ENCODE measurements at places on chromosomes 6 and 20. TPM values are rescaled to one million over a fixed set of nuclear protein-coding genes. Genes with fewer than 3 reads are reported as not detected.

- no peak for DNase-seq
Measured at GRCh38 chr6:89410231-89410761, 1.8 kb downstream of the RRAGD start.

GRCh38 chr6:170149681-170150589 lies 140.9 kb downstream of the DLL1 start:
- no peak for DNase-seq

The KIF3B gene
- total RNA-seq, result 10.7 TPM

GRCh38 chr6:44035621-44036020 lies 91.6 kb downstream of the MRPL14 start:
- DNase-seq, result no peak

- no peak for DNase-seq
Measured at GRCh38 chr6:131070061-131070460, 7.0 kb upstream of the EPB41L2 start.

The NPBWR2 gene
- not detected for total RNA-seq

DNA sequence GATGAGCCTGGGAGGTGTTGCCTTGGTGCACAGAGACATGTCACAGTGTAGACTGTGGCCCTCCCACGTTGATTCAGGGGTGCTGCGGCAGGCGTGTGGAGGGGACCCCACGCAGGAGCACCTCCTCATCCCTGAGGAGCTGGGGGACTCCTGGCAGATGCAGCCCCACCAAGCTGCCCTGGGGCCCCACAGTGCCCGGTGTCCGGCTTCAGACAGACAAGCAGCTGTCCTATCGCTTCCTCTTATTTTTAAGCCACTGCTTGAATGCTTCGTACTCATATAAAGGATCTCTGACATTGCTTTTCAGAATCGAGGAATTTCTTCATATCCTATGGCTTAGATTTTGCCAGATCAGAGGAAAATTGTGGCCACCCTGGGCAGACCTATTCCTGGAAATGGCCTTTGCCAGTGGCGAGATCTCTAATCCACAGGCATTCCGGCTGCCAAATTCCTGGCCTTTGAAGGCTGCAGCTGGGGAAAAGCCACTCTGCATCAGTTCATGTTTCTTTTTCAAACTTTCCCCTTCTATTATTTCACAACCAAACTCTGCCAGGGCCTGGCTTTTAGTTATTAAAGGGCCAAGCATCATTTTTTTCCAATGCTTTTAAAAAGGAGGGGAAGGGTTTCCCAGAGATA lies 337.0 kb downstream of the THBS2 start:
- no peak for DNase-seq

DNA sequence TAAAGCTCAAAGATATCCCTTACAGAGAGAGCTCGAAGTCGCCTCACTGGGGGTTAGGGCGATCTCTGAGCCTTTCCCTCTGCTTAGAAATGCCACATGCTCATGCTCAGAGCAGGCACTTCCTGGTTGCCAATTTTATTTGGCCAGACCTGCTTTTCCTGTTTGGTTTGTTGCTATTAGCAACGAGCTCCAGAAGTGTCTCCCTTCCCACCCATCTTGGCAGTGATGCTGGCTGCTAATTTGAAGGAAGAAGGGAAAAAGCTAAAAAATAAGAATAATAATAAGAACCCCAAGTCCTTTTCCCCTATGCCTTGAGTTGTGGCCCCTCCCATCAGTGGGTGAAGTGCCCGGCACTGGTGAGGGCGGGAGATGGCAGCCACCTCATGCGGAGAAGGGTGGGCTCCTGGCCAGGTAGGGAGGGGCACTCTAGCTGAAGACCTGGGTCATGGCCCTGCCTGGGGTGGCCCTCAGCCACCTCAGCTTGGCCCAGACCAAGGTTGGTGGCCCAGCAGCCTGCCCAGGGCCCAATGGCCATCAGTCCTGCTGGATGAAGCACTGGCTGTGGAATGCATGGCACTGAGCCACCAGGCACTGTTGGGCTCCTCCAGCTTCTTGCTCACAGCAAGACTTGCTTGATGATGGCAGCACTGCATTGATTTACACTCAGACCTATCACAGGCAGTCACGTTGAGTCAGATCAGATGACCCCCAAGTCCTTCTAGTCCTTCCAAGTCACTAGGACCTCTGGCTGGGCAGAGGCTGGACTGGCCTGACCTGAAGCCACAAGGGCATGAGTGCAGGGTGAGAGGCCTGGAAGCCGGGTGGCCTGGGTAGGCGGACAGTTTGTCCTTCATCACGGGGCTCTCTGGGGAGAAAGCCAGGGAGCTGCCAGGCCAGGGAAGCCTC lies 79.0 kb downstream of the SYNJ2 start:
- DNase-seq, result peak; percentile 94

DNA sequence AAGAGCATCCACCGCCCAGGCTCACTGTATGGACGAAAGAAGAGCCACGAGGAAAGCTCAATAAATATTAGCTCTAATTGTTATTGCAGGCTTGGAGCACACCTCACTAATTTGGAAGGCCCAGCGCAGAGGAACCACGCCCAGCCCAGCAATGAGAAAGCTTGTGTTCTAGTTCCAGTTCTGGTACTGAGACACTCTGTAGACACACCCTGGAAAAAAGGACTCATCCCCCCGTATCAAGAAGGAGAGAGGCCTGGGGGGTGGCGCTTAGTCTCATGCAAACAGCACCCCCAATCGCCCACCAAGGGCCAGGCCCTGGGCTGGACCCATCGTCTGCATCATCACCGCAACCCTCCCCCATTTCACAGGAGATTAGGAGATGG lies 156.9 kb downstream of the BMP7 start:
- DNase-seq, result no peak

The CFAP61 gene
- total RNA-seq, result 1.0 TPM

- no peak for DNase-seq
Measured at GRCh38 chr6:22221630-22222029, 75.2 kb downstream of the PRL start.

DNA sequence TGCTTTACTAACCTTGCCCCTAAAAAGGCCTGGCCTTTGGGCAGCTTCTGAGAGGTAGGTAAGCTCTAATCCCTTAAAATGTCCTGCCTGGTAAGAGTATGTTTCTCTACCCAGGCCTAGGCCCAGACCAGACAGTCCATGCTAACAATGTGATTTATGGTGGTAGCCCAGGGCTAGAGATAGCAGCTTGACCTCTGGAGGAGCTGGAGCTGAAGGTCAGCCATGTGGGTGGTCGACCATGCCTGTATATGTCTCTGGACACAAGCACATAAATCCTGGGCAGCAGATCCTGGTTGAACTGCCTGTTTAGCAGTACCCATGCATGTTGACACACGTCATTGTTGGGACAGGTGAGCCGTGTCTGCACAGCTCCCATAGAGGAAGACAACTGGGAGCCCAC lies 62.1 kb upstream of the PHACTR1 start:
- DNase-seq, result no peak

The MUC22 gene
- not detected for total RNA-seq

GRCh38 chr6:3353213-3353903 lies 94.6 kb downstream of the PSMG4 start:
- DNase-seq, result no peak

The GPR6 gene
- total RNA-seq, result not detected

The TAF4 gene
- 18.0 TPM for total RNA-seq

DNA sequence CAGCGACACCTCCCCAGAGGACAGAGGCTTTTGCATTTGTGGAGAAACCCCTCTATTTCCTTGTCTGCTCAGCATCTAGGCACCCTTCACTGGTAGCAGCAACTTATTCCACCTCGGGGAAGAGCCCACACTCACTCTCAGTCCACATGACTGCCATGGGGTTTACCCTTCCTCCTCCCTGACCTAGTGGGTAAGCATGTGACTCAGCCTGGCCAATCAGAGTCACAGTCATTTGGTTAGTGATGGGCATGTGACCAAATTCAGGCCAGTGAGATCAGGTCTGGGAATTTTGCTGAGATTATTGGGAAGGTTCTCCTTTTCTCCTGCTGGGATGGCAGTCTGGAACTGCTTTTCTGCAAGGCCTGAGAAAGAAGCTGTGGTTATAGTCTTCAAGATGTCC lies 145.7 kb upstream of the PHACTR3 start:
- DNase-seq, result no peak

- DNase-seq, result no peak
Measured at GRCh38 chr6:16639684-16640480, 121.4 kb downstream of the ATXN1 start.

DNA sequence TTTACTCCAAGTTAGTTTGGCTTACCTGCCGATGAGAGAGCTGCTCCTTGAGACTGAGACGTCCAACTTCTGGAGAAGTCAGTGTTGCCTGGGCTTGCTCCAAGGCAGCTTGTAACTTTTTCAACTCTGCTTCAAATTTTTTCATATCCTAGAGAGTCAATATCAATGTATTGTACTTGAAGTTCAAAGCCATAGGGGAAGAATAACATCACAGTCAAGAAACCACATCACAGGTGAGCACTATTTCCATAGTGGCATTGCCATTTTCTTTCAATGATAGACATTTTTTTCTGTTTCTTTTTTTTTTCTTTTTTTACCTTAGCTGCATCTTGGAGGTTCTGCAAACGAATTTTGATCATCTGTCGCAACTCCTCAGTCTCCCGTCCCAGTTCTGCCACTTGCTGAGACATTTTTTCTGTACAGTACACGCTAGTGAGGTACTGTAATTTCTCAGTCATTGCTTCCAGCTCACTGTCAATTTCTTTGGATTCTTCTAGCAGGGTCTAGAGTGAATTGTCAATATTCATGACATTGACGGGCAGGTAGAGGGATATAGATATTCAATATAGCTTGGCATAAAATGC lies 326.7 kb downstream of the SYNE1 start:
- DNase-seq, result no peak

The IYD gene
- total RNA-seq, result not detected

DNA sequence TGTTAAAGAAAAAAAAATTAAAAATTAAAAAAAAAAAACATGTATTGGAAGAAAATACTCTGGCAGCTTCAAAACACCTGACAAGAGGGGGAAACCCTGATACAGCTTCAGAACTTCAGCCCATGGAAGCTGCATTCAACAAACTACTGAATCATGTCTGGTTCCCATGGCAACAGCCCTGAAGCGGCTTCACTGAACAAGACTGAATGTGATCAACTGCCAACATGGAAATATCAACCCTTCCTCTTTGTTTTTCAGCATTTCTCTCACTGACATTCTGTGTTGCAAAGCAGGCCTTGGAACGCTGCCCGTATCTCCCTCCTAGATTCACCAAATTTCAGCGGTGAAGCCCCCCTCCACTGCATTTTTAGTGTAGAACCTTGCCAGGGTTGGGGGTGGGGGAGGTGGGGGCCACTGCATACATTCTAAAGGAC lies 91.3 kb upstream of the SHLD1 start:
- DNase-seq, result peak; percentile 96

The MYH7B gene
- 24.4 TPM for total RNA-seq

Data from right atrium auricular region (tissue), 2 donors.